Eye (tissue), 1 donor: ENCODE measurements at places on chromosomes 2 and 18.
A peak's percentile ranks its signal among the peaks of the same experiment; 100 is the strongest.

DNA sequence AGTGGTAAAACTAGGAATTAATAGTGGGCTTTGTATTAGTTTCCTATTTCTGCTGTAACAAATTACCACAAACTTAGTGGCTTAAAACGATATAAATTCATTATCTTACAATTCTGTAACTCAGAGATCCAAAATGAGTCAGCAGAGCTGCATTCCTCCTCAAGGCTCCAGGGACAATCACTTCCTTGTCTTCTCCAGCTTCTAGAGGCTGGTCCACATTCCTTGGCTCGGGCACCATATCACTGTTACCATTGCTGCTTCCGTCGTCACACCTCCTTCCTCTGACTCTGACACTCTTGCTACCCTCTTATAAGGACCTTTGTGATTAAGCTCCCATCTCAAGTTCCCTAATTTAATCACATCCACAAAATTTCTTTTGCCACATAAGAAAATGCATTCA lies 567.8 kb upstream of the KLHL29 start:
- no peak for DNase-seq

DNA sequence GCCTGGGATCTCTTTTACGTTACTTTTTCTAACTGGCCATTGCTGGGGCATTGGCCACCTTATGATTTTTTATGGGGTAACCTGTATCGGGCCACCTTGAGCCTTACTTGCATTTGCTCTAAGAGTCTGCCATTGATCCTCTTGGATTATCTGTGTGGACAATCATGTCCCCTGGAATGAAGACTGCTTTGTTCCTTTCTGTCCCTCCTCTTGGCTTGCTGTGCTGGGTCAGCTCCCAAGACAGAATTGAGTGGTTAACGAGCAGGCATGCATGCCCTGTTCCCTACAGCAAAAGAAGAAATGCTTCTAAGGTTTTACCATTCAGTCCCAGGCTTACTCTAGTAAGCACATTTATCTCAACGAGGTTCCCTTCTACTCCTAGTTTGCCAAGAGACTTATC lies 46.3 kb downstream of the MAL start:
- no peak for DNase-seq

- no peak for DNase-seq
Measured at GRCh38 chr2:8612734-8613179, 69.1 kb upstream of the ID2 start.

- peak; percentile 12 for DNase-seq
Measured at GRCh38 chr2:135851858-135852257, 14.9 kb upstream of the LCT start.

DNA sequence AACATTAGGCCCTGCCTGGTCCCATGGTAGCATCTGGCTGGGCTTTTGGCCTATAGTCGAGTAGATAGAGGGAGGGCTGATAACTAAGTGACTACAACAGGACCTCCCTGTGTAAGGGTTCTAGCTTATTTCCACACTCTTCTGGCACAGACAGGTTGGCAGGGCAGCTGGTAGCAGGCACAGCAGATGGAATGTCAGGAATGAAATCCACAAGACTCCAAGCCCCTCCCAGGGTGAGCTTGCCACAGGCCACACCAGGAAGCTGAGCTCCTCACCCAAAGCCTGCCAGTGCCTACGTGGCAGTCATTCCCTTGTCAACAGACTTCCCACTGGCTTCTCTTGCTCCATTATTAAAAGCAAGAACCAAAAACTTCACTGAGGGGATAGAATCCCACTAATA lies 20.7 kb upstream of the C1QL2 start:
- DNase-seq, result no peak

GRCh38 chr2:162965191-162965590 lies 126.6 kb upstream of the KCNH7 start:
- no peak for DNase-seq
